Myometrial cell (primary cell): ENCODE measurements at places on chromosomes 1 and 21. TPM values are rescaled to one million over a fixed set of nuclear protein-coding genes. Genes with fewer than 3 reads are reported as not detected.

The PARP1 gene
- total RNA-seq = 118 and 130 TPM in 2 replicates

The OR2AK2 gene
- not detected in 2 replicates for total RNA-seq

The FAM72C gene
- 2.5 and 3.5 TPM in 2 replicates for total RNA-seq

The KLHDC7A gene
- not detected in 2 replicates for total RNA-seq

The MYCL gene
- total RNA-seq = not detected in 2 replicates

The ACOT11 gene
- total RNA-seq = 2.3 and 2.8 TPM in 2 replicates

The ASPM gene
- total RNA-seq = 30.3 and 46.1 TPM in 2 replicates

The CLCA4 gene
- total RNA-seq = not detected in 2 replicates

The SAMSN1 gene
- not detected in 2 replicates for total RNA-seq

The SPATA6 gene
- 2.0 and 3.0 TPM in 2 replicates for total RNA-seq

The A3GALT2 gene
- not detected in 2 replicates for total RNA-seq

The ADAM30 gene
- total RNA-seq = not detected in 2 replicates

The RNU1-2 gene
- total RNA-seq = not detected in 2 replicates

The MPL gene
- 0.53 TPM in 1 of 2 replicates, not detected in the other for total RNA-seq

The HES3 gene
- total RNA-seq = not detected in 2 replicates

The TTC13 gene
- 7.4 and 17.0 TPM in 2 replicates for total RNA-seq

The CEPT1 gene
- 23.6 and 27.1 TPM in 2 replicates for total RNA-seq

The TNFAIP8L2 gene
- not detected in 2 replicates for total RNA-seq
